HuH-7.5 (cell line): ENCODE measurements at places on chromosomes 6 and 20.

DNA sequence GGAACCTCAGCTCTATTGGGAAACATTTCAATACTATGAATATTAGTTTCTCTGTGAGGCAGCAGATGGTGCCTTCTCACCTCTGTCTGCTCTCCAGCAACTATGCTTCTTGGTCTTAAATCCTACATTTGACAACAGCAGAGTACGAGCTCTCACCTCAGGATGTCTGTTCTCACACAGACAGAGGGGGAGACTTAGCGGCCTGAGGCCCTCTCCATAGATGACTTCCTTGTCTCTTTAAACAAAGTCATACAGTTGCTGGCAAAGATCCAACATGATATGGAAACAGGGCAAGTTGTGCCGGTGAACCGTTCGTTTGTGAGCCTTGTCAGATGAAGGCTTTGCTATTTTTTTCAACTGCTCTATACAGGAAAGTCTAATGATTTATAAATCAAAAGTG lies 43.7 kb upstream of the GABRR1 start:
- peak; percentile 35 for DNase-seq

- peak; percentile 75 for DNase-seq
Observed at GRCh38 chr6:35522660-35523658, 10.3 kb upstream of the TULP1 start.

GRCh38 chr6:162726947-162727321 lies 632 bp downstream of the PRKN start:
- DNase-seq: peak; percentile 22

GRCh38 chr6:13742961-13743735 lies 31.5 kb upstream of the RANBP9 start:
- DNase-seq: no peak

GRCh38 chr6:33215271-33216116 lies 7.2 kb downstream of the RING1 start:
- no peak for DNase-seq

GRCh38 chr6:33768644-33769120 lies 20.2 kb downstream of the LEMD2 start:
- DNase-seq: peak; percentile 81

- no peak for DNase-seq
Observed at GRCh38 chr20:40639676-40640355, 49.2 kb downstream of the MAFB start.

DNA sequence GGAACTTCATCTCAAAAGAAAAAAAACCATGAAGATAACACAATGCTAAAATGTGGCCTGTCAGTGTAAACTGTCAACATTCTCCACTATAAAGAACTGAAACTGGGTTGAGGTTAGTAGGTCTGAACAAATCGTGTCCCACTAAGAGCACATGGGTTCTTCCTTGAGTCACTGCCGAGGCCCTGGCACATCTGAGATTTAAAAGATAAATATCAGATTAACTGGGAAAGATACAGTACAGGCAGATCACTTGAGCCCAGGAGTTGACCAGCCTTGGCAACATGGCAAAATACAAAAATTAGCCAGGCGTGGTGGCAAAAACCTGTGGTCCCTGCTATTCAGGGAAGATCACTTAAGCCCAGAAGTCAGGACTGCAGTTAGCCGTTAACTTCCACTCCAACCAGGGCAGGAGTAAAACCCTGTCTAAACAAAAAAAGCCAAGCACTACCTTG lies 5.6 kb downstream of the EEF1A1 start:
- DNase-seq: no peak

DNA sequence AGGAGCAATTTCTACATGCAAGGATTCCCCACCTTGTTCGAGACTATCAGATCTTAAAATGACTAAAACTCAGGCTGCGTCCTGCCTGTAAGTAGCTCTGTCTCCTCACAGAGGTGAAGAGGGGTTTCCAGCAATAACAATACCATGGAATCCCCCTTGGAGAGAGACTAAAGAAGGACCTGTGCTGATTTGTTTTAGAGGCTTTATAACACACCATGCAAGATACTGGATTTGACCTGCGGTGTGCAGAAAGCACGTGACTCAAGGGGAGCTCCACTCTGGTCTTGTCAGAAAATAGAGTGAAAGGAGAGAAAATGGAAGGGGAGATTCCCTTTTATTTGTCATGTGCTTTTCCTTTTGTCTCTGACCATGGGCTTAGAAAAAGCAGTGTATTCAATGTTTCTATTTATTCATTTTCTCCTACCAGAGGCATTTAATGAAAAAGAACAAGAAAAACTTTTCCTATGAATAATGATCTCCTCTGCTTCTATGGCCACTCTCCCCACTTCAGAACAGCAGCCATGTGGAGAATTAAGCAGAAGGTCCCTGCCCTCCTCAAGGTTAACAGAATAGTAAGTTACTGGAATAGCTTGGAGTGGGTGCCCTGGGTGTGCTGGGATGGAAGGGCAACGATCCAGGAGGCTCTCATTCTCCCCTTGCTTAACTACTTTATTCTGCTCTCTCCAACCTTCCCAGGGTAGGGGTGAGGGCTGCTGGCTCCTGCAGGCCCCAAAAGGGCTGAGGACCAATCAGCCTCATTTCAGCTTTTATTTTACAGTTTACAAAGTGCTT lies 19.2 kb upstream of the MRPS10 start:
- DNase-seq: no peak

DNA sequence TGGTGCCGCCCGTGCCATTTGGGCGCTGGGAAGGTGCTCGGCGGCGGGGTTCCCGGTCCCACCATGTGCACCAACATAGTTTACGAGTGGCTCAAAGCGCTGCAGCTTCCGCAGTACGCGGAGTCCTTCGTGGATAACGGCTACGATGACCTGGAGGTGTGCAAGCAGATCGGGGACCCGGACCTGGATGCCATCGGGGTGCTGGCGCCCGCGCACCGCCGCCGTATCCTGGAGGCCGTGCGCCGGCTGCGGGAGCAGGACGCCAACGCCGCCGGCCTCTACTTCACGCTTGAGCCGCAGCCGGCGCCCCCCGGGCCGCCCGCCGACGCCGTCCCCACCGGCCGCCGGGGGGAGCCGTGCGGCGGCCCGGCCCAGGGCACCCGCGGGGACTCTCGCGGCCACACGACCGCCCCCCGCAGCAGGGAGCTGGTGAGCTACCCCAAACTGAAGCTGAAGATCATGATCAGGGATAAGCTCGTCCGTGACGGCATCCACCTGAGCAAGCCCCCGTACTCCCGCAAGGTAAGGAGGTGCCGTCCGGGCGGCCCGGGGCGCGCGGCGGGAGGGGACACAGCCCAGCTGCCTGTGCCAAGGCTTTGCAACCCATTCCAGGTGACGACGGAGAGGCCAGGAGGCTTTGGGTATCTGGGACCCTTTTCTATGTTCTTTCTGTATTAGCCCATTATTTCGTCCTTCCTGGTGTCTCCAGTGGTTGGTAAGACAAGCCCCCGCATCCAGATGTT lies 547 bp downstream of the SAMD5 start:
- no peak for DNase-seq

DNA sequence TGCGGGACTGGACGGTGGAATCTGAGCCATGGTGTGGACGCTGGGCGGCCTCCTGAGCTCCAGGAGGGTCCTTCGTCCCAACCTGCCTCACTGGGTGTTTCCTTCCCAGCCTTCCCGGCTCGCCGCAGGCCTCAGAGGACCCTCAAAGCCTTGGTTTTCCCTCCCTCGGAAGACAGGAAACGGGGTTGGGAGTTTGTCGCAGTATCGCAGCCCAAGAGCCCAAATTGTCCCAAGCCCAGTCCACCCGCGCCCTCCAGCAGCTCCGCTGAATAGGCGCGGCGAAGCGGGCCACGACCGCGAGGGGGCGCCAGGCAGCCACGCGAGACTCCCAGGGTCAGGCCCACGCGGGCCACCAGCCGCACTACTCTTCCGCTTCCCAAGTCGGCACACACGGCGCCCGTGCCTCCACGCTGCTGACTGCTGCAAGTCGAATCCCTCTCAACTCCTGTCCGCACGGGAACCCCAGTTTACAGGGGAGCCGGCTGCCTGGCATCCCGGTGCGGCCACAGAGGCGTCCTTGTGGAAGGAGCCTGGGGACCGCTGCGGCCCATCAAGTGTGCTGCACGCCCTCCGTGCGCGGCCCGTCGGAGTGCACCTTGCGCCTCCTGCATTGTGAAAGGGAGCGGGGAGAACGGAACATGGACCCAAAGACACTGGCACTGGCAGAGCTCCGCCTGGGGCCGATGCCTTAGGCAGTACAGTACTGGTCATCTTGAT lies 40.4 kb upstream of the HMGA1 start:
- DNase-seq: peak; percentile 64

- no peak for DNase-seq
Observed at GRCh38 chr20:61819574-61819846, 246.2 kb downstream of the TAF4 start.

DNA sequence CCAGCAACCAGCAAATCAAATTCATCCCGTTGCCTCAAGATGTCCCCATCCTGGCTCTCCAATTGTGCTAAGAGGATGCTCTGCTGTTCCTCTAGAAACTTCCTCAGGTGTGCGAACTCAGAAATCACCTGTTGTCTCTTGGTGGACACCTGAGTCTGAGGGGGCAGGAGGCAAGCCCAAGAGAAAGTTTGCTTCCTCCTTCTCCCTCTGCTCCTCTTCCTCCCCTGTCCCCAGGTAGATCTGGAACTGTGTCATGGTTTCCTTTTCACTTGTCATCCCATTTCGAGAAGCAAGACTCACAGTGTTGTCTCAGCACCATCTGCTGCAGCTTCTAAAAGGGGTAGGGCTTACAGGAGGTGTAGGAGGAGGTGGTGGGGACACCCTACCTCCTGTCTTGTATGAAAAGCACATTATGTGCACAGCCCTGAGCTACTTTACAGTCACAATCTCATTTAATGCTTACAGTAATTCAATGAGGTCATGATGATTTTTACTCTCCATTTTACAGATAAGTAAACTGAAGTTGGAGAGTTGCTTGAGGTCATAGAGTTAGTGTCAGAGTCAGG lies 2.5 kb downstream of the TRIM10 start:
- DNase-seq: no peak

- DNase-seq: no peak
Observed at GRCh38 chr20:23061734-23062561, 12.5 kb upstream of the THBD start.

DNA sequence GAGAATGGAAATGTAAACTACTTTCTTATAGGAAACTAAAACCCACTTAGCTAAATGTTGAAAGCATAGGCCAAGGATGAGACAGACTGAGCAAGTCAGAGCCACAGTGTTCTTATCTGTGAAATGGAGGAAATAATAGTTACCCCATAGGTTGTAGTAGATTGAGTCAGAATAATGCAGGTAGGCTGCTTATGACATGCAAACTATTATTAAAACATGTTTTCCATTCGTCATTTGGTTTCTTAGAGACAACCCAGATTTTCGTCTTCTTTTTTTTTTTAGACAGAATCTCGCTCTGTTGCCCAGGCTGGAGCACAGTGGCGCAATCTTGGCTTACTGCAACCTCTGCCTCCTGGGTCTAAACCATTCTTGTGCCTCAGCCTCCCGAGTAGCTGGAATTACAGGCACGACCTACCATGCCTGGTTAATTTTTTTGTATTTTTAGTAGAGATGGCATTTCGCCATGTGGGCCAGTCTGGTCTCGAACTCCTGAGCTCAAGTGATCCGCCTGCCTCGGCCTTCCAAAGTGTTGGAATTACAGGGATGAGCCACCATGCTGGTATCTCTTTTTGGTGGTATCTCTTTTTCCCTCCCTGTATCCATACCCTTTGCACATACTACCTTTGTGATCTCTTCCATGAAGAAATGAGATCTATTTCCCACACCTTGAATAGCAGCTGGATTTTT lies 196.5 kb upstream of the ZNF217 start:
- no peak for DNase-seq

DNA sequence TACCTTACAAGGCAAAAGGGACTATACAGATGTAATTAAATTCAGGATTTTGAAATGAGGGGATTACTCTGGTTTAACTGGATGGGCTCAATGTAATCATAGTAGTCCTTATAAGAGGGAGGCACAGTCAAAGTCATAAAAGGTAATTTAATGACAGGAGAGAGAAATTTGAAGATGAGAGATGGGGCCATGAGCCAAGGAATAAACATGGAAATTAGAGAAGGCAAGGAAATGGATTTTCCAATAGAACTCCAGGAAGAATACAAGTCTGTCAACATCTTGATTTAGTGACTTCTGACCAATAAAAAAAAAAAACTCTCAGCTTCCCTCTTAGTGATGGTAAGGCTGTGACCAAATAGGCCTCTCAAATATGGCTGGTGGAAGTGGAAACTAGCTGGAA lies 101.9 kb upstream of the BEND3 start:
- DNase-seq: no peak

DNA sequence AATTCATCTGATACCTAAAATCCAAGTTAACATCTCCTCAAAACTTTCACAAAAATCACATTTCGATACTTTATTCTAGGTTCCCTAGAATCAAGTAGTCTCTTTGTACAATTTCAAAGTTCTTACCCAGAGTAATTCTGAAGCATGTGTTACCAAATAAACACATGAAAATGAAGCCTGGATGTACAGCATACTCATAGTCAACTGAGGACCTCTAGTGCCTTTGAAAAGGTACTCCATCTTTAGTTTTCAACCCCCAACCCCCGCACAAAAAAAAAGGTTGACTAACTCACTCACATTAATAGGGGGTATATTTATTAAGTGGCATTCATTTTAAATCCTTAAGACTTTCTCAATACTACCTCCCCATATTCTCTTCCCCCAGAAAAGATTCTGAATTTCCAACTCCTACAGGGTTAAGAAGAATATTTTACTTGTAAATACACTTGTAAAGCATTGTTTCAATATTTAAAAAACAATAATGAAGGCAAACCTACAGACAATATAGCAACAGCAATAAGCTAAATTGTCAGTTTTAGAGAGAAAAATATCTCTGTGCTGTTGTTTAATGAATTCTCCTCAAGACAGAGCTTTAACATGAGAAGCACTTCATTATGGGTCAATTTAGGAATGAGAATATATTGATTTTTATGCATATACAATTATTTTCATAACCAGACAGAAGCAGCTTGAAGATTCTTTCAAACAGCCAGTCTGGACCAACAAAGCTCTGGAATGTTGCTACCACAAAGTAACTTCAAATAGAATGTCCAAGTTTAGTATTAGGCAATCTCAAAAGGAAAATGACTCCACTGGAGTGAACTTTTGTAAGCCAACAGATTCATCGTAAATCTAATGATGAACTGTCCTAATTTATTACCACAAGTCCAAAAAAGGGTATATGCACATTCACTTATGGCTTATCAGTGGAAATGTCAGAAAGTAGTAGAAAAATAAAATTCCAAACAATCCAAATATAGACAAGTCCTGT lies 3.3 kb downstream of the PLN start:
- peak; percentile 27 for DNase-seq
